Activated T-cell treated with anti-CD3 and anti-CD28 coated beads, Interleukin-2, amount 50 U/mL, for 24 hours (primary cell): ENCODE measurements at places on chromosomes 16 and 17.

- no peak for DNase-seq
Measured at GRCh38 chr17:79145548-79145947, 70.9 kb downstream of the ENGASE start.

GRCh38 chr16:57358527-57359095 lies at the start of gene CCL22:
CCL22 (plus strand) TSS chr16:57358783; CDS start chr16:57358817, 34 bp downstream.
- no peak for DNase-seq

- no peak for DNase-seq
Measured at GRCh38 chr16:1331712-1332617, 1.5 kb upstream of the BAIAP3 start.

- no peak for DNase-seq
Measured at GRCh38 chr17:4872786-4873185, 26.6 kb upstream of the C17orf107 start.

GRCh38 chr16:19722981-19723380 lies 4.9 kb downstream of the IQCK start:
- no peak for DNase-seq

GRCh38 chr17:44688675-44689476 lies 700 bp downstream of the CCDC43 start:
- DNase-seq = no peak

DNA sequence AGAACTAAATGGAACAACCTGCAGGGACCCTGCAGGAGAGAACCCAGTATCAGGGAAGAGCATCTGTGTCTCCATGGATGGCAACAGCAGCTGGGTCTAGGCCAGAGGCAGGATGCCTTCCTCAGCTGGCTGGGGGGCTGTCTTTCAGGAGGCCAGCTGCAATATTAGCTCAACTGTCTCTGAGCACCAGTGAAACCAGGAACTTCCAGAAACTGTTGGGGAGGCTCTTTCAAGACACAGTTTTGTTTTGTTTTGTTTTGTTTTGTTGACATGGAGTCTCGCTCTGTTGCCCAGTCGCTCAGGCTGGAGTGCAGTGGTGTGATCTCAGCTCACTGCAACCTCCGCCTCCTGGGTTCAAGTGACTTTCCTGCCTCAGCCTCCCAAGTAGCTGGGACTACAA lies 7.6 kb downstream of the GPR142 start:
- DNase-seq = no peak

GRCh38 chr17:49962599-49963308 lies 6.2 kb upstream of the DLX4 start:
- no peak for DNase-seq

DNA sequence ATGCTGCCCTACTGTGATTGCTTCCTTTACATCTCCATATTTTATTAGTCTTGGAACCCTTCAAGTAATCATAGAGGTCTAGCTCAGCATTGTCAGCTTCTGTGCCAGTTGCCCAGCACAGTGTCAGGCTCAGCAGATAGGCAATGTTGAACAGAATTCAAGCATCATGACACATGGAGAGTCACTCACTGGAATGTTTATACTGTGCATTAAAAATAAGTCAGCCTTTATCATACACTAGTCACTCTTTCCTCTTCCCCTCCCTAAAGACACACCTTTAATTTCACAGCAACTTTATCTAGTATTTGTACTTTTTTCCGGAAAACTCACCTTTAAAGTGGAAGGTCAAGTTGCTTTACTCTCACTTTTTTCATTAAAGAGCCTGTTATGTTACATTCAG lies 253.8 kb upstream of the CDH11 start:
- DNase-seq = no peak

DNA sequence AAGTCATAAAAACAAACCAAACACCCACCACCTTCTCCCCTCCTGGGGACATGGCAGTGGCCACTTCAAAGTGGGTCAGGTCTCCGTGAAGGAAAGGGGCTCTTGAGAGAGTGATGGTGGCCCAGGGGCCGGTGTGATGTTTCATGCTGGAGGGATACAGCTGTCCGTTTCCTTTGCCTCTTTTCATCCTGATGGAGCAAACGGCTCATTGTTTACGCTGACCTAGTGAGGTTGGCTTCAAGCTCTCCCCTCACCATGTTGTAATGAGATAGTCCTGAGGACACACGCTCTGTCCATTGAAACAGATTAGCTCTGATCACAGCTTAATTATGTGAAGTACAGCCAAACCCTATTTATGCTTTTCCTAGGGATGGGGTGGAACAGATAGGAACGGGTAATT lies 34.2 kb downstream of the CDH13 start:
- no peak for DNase-seq

GRCh38 chr17:49390548-49391324 lies 23.9 kb downstream of the PHB1 start:
- DNase-seq = peak; percentile 34

GRCh38 chr16:19499481-19499880 lies 22.4 kb downstream of the GDE1 start:
- no peak for DNase-seq

- DNase-seq = peak; percentile 40
Measured at GRCh38 chr17:20073055-20073979, 64.2 kb downstream of the SPECC1 start.

DNA sequence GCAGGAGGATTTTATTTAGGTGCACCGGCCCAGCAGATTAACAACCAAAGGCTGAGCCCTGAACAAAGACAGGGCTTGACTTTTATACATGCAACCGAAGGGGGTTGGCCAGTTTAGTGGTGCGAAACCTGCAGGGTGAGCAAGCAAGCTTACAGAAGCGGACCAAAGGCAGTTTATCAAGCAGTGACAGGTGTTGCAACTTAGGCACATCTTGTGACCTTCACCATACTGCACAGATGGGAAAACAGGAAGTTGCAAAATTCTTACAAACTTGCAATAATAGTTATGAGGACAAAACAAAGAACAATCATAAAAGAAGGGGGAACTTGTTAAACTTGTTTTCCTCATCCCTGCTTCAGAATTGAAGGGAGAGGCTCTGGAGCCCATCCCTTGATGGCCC lies 1265.1 kb downstream of the CDH8 start:
- no peak for DNase-seq

- DNase-seq = no peak
Measured at GRCh38 chr17:8324923-8325322, 14.7 kb upstream of the ODF4 start.

DNA sequence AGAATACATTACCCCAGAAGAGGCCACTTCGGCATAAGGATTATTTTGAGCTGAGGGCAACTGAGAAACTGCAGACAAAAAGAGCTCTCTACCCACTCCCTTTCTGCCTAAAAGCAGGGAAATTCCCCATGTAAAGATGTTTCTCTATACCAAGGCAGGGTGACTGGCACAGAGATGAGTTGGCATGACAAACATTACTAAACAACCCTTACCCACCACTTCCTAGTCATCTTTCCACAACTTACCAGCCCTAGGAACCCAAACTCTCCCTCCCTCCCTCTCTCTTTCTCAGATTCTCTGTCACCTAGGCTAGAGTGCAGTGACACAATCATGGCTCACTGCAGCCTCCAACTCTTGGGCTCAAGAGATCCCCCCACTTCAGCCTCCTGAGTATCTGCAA lies 68.6 kb downstream of the EMP2 start:
- DNase-seq = no peak

- no peak for DNase-seq
Measured at GRCh38 chr16:85429776-85430522, 183.2 kb upstream of the GSE1 start.

DNA sequence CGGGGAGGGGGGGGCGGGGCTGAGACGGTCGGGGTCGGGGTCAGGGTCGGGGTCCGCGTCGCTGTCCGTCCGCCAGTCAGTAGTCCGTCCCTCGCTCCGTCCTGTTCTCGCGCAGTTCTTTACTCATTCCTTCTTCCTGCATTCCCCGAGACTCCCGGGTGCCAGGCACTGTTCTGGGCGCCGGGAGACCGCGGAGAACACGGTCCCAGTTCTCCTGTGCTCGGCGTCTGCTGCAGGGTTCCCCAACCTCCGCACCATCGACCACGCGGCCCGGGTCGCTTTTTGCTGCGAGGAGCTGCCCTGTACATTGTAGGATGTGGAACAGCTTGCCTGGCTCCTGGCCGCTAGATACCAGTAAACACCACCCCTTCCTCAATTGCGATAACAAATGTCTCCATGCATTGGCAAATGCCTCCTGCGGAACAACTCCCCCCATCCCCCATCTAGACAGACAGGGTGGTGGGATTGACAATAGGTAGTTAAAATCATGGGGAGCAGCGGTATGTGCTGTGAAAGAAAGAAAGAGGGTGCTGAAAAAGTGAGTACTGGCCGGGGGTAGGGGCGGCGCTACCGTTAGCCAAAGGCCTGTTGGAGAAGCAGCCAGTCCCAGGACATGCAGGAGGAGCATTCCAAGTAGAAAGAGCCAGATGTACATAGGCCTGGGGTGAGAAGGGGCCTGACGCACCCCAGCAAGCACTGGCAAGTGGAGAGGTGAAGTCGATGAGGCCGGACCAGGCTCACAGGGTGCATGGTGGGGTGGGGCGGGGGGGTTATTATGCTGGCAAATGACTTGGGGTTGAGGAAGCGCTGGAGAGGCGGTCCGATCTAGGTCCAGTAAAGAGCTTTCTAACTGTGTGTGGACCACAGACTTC lies 631 bp downstream of the TRAF7 start:
- peak; percentile 55 for DNase-seq

DNA sequence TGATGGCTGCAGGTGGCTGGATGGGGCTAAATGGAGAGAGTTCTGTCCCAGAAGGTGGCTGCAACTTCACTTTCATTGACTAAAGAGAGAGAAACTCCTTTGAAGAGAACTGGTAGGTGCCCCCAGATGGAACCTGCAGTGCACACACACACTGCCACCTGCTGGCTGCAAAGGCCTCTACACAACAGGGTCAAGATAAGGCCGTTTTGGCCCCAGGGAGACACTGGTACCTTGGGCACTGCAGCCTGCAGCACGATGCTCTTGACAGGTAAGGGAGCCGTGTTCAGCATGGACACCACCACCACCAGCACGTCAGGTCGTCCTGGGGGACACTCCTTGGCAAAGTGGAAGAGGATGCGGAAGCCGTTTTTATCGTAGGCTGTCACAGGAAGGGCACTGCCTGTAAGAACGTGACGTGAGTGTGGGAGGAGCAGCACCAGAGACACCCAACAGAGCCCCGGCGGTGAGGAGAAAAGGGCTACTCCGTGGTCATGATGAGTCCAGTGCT lies 22.7 kb downstream of the GGA3 start:
- DNase-seq = peak; percentile 78

DNA sequence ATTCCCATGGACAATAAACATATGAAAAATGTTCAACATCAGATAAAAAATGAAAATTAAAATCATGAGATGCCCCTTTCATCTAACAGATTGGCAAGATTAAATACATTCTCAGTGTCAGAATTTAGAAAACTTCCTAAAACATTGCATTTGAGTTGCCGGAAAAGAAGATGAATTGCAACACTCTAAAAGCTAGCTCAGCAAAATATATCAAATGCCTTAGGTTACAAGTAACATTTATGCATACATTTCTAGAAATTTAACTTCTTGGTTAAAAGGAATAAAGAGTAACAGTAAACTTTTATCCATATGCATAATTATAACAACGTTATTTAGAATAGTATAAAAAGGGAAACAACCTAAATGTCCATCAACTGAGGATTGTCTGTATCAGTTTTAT lies 239.0 kb downstream of the PMP22 start:
- DNase-seq = no peak

DNA sequence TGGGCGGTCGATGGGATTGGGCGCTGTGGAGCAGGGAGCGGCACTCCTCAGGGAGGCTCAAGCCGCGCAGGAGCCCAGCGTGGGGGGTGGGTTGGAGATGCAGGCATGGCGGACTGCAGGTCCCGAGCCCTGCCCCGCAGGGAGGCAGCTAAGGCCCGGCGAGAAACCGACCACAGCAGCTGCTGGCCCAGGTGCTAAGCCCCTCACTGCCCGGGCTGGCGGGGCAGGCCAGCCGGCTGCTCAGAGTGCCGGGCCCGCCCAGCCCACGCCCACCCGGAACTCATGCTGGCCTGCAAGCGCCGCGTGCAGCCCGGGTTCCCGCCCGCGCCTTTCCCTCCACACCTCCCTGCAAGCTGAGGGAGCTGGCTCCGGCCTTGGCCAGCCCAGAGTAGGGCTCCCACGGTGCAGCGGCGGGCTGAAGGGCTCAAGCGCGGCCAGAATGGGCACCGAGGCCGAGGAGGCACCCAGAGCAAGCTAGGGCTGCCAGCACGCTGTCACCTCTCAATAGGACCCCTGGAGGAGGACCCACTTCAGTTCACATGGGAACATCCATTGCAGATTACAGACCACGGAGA lies 20.5 kb upstream of the METTL16 start:
- no peak for DNase-seq

DNA sequence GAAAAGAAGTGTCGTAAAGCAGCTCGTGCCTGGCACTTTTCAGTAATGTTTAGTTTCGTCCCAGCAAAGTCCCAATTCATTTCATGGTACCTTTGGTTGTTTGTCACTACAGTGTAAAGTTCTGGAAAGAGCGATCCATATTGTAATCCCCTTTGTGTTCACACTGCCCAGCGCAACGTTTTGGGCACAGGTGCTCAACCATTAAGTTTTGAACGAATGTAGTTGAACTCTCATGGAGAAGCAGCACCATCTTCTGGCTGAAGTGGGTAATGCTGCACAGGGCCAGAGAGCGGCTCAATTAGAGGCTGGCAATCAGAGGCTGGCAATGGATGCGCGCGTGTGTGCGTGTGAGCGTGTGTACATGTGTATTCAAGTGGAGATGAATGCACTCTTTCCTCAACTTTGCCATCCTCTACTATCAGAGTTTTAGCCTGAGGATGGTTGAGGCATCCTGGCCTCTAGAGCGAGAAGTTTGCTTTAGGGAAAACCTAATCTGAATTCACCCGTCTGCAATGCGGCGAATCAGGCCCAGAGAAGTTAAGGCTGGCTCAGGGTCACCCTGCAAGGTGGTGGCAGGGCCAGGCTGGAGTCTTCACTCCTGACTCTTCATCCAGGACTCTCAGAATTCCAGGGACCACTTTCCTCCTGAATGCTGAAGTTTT lies 29.9 kb downstream of the DYNLL2 start:
- peak; percentile 90 for DNase-seq

- no peak for DNase-seq
Measured at GRCh38 chr16:56371660-56371937, 53.7 kb downstream of the AMFR start.

GRCh38 chr17:35183332-35183731 lies 10.9 kb downstream of the SLC35G3 start:
- no peak for DNase-seq

GRCh38 chr17:9006175-9006767 lies 15.0 kb upstream of the NTN1 start:
- no peak for DNase-seq

- DNase-seq = no peak
Measured at GRCh38 chr16:1014221-1014620, 32.7 kb downstream of the SOX8 start.

DNA sequence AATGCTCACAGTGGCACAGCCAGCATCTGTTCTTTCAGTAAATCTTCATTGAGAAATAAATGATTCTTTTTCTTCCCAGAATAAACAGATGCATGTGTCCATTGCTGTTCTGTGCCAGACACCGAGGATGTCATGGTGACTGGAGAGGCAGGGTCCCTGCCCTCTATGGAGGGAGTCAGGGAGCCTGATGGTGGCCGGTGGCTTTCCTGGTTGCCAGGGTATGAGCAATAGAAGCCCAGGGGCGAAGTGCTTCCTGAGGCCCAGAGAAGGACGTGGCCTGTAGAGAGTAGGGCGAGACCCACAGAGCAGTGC lies 29.9 kb upstream of the NUDT16L1 start:
- no peak for DNase-seq
